Lower lobe of right lung (tissue), 2 donors: ENCODE measurements at places on chromosomes 3 and 15.
A peak's percentile ranks its signal among the peaks of the same experiment; 100 is the strongest.

- DNase-seq, result no peak
Observed at GRCh38 chr3:130841357-130841756, 52.5 kb upstream of the ATP2C1 start.

GRCh38 chr3:134772011-134772410 lies 23.0 kb upstream of the EPHB1 start:
- no peak for DNase-seq

DNA sequence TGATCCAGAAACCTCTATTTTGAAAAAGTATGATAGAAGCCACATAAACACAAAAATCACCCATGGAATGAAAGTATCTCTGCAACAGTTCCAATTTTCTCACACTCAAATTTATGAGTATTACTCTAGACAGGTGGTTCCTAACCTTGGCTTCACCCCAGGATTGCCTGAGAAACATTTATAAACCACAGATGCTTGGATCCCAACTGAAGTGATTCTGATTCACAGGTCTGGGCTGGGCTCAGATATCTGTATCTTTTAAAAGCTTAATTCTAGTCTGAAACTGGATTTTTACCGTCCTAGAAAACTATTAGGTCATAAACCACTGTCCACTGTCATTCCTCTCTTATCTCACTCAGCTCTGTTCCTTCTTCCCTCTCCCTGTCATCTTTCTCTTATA lies 7.4 kb upstream of the SST start:
- DNase-seq, result no peak

DNA sequence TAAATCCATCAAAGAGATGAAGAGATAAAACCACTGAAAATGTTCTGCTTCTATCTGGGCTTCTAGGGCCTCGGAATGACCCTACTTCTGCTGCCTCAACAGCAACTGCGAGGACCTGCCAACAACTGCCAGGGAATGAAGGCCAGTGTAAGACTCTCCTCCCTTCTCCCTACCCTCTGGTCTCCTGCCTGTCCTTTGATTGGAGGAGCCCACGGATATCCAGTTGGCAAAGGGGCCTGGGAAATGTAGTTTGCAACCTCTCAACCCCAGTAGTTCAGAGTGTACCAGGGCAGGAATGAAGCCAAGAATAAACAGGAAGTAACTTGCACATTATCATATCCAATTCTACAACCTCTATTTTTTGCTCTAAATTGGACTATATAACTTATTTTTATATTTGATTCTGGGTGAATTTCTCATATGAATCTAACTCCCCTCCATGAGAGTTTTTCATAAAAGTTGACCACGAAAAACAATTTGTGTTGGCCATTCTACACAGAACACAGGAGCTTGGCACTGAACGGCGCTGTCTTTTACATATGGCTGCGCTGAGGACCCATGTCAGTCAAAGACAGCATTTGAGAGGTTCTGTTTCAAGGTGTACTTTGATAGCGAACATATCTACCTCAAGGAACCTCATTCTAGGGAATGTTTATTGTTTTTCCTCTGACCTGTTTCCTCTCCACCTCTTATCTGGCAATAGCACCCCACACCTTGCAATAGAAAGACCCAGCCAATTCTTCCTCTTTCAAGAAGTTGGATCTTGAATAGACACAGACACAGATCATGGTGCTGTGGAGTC lies 91.1 kb upstream of the RNF7 start:
- peak; percentile 56 for DNase-seq

- no peak for DNase-seq
Observed at GRCh38 chr15:62914461-62915079, 128.0 kb upstream of the TPM1 start.

DNA sequence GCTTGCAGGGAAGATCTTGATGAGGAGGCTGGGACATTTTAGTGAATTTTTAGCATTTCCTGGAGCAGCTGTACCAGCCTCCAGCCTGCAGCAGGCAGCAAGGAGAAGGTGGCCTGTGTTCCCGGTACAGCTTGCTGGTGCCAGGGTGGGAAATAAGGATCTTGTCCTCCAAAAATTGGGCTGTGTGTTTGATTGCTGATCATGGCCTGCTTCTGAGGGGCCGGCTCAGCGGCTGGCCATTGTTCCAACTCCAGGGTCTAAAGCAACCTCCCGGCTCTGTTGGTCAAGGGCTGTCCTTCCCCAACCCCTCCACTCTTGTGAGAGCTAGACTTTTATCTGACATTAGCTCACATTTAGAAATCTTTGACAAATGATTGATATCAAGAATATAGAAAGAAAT lies 5.0 kb downstream of the CFAP100 start:
- no peak for DNase-seq

DNA sequence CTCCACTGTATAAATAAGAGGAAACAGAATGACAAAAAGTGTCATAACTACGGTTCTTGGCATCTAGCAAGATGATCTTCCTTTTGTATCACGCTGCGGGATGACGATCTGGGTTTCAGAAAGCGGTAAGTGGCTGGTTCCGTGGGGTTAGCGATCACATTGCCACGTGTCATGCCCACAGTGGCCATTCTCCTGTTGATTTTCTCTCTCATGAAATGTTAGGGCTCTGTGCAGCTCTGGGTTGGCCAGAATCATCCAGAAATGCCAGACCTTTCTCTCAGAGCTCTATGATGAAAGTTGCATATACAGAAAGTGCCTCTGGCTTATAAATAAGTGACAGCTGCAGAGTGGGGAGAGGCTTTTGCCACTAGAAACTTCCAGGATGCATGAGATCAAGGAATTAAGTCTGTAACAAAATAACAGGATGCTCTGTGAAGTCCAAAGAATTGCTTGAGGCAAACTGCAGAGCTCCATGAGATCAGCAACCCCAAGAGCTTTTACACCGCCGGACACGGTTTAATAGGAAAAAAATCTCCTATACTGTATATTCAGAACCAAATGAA lies 71.6 kb downstream of the ABTB1 start:
- DNase-seq, result no peak
